ENCODE measurements at places on chromosomes 16 and 17.

DNA sequence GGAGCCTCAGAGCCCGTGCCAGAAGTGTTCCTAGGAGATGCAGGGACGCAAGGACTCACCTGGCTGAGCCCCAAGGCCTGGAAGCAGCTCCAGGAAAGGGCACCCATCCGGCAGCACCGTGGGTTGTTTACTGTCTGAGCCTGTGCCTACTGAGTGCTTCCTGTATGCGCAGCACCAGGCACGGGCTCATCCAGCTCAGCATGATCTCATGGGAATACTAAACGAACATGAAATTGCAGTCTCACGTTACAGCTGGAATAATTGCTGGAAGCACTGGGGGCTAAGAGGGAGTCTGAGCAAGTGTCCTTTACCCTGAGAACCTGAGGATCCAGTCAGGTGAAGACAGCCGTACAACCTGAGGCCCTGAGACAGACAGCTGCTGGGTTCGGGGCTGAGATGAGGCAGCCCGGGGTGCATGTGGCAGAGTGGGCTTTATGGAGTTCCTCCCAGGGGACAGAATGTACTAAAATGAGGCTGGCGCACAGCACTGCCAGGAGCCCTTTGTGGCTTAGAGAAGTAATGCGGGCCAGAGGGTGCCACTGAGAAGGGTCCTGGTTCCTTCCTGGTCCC lies 5.4 kb downstream of the CTRL start:
- DNase-seq: no peak

DNA sequence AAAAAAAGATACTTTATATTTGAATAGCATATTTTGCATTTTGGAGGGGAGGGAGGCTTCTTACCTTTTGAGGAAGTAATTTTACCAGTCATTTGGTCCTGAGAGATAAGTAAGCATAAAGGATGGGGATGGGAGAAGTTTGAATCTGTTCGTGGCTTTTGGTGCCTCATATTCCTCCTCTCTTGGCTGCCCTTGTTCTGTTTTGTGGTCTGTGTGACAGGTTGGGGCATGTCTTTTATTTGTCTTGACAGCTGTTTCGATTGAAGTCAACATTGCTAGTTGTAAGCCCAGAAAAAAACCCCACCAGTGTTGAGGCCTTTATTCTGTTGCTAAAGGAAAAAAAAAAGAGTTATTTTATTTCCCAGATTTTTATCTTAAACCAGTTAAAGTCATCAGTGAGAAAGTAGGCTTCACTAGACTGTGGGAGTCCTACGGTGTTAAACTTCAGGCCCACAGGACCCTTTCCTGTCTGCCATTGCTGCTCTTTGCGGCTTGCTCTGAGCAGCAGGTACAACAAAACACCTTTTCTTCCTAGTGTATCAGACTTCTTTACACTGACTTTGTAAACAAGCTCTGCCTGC lies 11.4 kb downstream of the SLC7A6 start:
- DNase-seq: no peak

DNA sequence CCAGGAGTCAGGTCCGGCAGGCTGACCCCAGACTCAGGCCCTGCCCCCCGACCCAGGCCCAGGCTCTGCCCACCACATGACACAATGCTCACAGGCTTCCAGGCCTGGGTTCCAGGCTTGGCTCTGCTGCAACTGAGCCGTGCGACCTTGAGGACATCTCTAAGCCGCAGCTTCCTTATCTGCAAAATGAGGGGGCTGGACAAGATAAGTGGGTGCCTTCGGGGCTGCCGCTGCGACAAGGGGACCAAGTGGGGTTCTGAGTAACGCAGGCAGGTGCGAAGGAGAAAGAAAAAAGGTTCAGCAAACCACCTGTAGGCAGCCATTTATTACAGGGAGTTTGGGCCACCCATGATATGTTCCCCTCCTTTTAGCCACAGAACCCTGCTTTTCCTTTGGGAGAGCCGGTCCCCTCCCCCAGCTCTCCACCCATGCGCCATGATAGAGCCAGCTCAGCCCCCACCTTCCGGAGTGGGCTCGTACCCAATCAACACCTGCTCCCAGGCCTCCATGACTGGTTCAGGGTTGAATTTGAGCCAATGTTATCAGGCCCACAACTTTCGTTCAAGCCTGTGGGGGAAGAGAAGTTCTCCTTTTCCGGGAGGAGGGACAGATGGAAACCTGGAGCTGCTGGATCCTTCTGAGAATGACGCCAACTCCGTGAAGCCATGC lies 38.2 kb downstream of the RTN4RL1 start:
- no peak for DNase-seq

DNA sequence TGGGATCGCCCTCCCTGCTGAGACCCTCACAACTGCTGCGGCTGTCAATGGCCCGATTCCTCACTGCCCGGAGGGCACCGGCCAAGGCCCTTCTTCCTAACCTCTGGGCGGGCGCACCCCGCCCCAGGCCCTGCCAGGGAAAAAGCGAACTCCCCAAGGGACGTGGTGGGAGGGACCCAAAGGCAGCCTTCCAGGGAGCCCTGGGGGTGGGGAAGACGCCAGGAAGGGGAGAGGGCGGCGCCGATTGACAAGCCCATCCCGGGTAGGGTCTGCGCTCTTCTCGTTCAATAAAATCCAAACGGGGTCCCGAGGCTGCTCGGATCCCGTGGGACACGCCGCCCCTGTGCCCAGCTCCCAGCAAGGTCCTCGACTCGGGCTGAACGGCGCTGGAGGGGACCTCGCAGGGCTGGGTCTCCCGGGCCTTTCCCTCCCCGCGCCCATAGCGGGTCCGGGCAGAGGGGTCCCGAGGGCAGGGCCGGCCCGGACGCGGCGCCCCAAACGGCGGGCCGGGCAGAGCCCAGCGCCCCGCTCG lies 416 bp downstream of the KIFC3 start:
- no peak for DNase-seq

DNA sequence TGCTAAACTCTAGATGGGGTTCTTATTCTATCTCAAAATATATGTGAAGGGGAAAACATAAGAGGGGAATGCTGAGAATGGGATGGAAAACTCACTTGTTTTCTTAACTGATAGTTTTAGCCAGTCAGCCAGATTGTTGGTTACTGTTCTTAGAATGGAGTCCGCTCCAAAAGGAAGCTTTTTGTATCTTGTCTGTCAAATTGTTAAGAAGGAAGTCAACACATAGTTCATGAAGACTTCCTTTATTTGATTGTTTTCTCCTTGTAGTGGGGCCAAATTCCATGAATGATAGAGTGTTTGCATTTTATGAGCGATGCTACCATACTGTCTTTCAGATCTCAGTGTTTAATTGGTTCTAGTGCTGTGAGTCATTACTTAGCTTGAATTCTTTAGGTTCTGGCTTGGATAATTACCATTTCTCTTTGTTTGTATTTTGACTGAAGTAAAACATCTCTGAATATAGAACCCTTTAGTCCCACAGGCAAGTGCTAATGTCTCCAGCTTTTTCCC lies 98.3 kb upstream of the GOT2 start:
- no peak for DNase-seq

DNA sequence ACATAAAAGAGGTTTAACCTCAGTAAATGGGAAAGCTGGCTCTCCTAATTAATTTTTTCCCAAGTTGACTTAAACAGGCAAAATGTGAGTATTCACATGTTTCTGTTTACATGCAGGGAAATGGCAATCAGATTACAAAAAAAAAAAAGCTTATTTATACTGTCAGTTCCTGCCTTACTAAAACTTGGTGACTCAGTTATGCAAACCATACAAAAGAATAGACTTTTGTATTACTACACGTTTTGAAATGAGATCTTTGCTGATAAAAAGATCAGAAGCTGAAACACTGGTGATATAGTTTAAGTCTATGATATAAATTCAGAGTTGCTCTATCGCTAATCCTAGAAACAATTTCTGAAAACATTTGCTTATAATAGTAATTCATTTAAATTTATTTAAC lies 9.4 kb upstream of the KCNJ2 start:
- DNase-seq: no peak

- no peak for DNase-seq
Observed at GRCh38 chr16:72658888-72659717, 388.8 kb downstream of the ZFHX3 start.

- DNase-seq: no peak
Observed at GRCh38 chr16:10967986-10968385, 23.6 kb downstream of the CLEC16A start.

DNA sequence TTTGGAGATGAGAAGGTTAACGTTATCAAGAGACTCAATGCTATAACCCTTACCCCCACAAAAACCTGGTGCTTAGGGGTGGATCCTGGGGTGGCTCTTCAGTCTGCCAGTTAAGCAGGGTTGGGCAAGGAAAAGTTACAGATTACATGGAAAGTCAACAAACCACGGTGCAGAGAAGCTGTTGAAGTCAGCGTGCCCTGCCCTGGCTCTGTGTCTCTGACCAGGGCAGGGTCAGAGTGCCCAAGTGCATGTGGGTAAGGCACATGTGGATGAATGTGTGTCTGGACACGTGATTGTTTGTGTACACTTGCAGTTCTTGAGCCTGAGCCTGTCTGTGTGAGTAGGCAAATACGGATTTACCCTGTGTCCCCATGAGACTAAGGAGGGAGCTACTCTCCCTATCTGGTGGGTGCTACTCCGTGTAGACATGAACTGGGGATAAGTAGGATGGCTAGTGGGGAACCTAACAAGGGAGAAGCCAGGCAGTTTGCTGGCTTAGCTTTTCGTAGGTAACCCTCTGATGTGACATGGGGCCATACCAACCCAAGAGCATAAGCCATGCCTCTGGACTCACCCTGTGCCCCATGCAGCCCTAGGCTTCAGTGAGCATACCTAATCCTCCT lies 5.5 kb downstream of the IGFBP4 start:
- no peak for DNase-seq

DNA sequence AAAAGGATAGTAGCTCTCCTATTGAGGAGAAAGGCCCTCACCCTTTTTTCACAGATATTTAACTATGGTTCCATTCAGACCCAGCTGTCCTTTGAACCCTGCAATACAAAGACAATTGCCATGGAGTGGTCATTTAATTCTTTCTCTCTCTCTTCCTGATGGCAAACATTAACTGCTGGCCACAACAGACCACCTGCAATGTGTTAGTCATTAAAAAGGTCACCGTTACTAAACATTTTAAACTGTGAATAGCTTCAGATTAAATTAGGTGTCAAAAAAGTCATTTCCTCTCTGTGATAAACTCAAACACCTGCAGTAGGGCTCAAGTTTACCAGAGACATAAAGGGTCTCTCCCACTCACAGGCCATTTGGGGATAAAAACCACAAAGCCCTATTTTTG lies 697.2 kb downstream of the TOX3 start:
- no peak for DNase-seq

DNA sequence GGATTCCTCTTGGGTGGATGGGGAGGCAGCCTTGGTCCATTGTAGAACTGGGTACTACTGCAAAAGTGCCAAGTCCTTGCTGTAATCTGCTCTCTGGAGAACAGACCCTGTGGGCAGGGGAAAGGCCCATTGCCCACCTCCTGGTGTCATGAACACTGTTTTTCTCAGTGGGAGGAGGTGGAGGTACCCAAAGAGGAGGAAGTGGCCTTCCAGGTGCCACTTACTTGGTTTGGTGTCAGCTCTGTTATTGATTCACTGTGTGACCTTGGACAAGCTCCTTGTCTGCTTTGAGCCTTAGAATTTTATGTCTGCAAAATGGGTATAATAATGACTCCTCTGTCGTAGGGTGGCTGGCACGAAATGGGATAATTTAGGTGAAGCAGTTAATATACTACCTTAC lies 55.8 kb downstream of the PLCG2 start:
- no peak for DNase-seq

DNA sequence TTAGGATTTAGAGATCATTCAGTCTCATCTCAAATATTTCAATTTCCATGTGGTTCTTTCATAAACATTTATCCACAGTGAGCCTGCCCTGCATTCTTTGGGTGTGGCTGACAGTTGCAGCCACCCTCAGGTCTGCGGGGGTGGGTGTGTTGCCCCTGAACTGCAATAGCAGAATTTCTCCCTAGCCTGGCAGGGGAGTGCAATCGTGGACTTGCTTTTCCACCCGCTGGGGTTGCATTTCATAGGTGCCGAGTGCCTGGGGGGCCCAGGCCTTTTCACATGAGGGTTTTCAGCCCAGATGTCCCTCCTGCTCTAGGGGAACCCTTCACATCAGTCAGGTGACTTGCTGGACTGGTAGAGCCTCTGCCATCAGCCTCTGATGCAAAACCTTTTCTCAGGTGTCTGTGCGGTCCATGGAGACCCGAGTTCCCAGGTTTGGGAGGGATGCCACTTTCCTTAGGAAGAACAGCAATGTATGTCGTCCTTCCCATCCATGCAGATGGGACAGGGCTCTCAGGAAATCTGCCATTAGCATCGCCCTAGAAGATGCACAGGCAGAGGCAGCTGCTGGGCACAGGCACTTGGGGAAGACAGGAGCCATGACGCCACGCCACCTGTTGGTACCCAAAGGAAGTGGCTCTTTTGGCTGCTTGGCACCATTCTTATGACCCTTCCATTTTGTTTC lies 2.4 kb upstream of the USP36 start:
- DNase-seq: no peak

DNA sequence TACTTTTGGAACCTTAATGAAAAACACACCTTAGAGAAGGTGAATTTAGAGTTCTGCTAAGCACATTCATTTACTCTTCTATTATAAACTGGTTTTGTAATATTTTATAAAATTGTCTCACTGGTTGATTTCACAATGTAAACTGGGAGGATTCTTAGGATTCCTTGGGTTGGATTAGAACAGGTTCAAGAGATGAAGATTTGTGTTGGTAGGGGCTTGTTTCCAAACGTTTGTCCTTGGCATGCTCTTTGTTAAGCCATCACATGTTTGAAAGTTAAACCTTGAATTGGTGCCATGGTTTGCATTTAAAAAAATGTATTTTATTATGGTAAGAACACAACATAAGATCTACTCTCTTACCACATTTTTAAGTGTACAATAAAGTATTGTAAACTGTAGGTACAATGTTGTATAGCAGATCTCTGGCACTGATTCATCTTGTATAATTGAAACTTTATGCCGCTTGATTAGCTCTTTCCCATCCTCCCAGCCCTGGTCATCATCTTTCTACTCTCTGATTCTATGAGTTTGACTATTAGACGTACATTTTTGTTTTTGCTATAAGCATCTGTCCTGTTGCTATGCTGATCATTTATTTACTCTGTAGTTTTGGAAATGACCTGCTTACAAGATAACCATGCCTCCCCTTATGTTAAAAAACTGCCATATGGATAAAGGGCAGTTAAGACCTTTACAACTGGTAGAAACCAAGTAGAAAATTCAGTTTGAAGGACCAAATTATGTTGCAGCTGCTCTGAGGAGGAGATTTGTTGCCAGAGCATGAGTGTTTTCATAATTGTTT lies 9.6 kb downstream of the FTO start:
- no peak for DNase-seq

GRCh38 chr16:87395181-87395842 lies 3.2 kb downstream of the MAP1LC3B start:
- DNase-seq: no peak

GRCh38 chr16:11698271-11698689 lies 30.0 kb downstream of the SNN start:
- no peak for DNase-seq

GRCh38 chr16:78628461-78629045 lies 529.1 kb downstream of the WWOX start:
- no peak for DNase-seq

Data from activated gamma-delta T cell (primary cell).